ENCODE measurements at places on chromosomes 7 and 10.
A peak's percentile ranks its signal among the peaks of the same experiment; 100 is the strongest.

- peak; percentile 42 for DNase-seq
Measured at GRCh38 chr7:117458977-117459583, 20.7 kb upstream of the CFTR start.

GRCh38 chr7:73721377-73721817 is 1.9 kb upstream of the STX1A start:
- peak; percentile 72 for DNase-seq

- DNase-seq = no peak
Measured at GRCh38 chr7:17586711-17587110, 288.3 kb downstream of the AHR start.

- no peak for DNase-seq
Measured at GRCh38 chr10:12841826-12842225, 159.7 kb downstream of the CCDC3 start.

- no peak for DNase-seq
Measured at GRCh38 chr7:65798111-65799075, 74.5 kb upstream of the VKORC1L1 start.

- DNase-seq = no peak
Measured at GRCh38 chr7:19617901-19618300, 90.9 kb downstream of the POLR1F start.

DNA sequence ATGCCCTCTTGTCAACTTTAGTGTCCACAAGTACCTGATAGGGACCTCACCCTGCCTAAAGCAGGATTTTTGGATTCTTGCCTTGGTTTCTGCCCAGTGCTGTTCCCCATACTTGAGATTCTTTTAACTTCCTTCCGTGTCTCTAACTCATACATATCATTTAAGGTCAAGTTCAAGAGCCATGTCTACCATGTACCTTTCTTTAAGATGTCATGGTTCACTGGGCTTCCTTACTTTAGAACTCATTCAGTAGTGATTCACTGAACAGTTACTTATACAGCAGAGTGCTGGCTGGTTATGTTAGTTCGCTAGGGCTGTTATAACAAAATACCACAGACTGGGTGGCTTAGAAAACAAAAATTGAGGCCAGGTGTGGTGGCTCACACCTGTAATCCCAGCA is 5.0 kb upstream of the CFAP58 start:
- no peak for DNase-seq

GRCh38 chr10:114879541-114880158 is 58.1 kb downstream of the FHIP2A start:
- DNase-seq = no peak

- no peak for DNase-seq
Measured at GRCh38 chr7:149060156-149060555, 30.4 kb downstream of the ZNF786 start.

DNA sequence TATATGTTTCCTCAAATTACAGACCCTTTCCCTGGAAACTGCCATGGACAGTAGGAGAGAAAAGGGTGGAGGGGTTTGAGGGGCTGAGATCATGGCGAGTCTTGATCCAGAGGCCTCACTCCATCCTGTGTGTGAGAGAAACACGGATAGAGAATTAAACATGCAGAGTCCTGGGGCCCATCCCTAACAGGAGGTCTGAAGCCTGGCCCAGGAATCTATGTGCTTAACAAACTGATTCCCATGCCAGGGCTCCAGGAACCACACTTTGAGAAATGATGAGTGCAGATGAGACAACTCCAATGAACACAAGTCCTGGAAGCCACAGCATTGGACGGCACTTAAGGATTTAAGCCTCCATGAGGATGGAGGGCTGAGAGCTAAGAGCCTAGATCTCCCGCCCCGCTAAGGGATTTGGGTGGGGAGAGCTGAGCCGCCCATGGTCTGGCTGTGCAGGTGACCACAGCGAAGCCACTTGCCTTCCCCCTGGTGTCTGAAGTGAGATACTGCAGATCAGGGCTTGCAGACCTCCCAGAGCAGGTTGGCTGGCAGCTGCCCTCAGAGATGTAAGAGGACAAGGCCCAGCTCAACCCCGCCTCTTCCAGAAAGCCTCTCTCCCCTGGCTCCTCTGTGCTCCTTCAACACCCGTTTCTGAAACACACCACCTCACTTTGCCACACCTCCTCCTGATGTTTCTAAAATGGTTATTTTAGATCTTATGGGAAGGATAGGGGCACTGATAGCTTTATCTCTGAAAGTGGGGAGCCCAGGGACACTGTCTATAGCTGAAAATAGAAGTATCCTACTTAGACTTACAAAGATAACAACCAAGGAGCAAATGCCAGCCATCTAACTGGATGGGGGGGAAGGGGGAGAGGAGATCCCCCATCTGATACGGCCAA is 24.8 kb upstream of the EIF5AL1 start:
- no peak for DNase-seq

DNA sequence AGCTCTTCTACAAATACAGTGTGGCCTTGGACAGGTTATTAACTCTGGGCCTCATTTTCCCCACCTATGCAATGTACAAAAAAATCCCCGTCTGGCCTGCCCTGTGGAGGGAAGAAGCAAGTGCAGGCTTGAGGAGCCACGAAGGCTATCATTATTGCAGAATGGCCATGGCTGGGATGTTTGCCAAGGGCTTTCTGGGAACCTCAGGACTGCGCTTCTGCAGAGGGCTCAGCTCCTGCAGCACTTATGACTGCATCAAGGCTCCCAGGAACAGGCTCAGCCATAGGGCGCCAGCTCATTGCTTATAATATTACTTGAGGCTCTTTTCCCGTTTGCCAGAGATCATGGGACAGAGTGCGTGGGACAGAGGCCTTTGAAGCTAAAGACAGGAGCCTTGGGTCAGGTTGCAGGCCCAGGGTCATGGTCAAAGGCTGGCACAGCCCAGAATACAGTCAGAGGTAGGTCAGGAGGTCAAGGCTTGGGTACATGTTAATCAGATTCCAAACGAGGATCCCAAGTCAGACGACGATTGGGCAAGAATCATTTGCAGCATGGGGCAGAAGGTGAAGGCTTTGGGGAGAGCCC is 20.6 kb upstream of the C10orf105 start:
- no peak for DNase-seq

DNA sequence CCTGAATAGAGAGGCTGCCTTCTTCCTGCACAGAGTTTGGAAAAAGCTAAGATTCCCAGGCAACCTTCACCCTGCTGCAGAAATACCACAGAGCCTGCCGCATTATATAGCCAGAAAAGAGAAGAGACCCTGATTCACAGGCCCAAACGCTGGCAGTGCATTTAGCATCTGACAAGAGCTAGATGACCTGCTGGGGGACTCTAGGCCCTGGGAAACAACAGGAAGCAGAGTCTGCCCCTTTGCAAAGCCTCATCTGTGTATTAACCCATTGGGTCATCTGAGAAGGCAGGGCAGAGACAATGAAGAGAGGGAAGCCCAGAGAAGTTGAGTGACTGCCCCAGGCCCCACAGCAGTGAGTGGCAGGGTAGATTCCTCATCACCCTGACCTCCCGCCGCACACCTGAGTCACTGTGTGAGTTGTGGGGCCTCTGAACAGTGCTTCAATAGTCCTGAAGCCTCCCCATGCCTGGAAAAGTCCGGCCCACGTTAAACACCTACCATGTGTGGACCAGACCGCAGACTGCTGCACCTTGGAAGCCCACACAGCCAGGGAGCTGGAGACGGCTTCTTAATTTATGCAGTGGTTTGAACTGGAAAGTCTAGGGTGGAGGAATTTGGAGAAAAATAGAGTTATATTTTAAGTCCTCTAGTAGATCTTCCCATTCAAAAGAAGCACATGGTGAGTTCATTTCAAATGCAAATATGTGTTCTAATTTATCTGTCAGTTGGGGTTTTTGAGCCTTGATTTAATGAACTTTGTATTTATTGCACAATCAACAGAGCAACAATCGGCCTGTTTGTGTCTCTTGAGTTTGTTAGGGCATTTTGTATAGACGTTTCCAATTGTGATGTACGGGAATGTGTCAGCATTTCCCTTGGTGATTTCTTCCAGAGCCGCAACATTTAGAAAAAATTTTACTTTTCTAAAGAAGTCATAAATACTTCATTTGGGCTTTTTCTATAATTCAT is 80.4 kb upstream of the GPR26 start:
- no peak for DNase-seq

- no peak for DNase-seq
Measured at GRCh38 chr7:110296321-110296720, 794.6 kb upstream of the LRRN3 start.

- no peak for DNase-seq
Measured at GRCh38 chr7:144503215-144503614, 99.7 kb upstream of the NOBOX start.

GRCh38 chr7:26513948-26514347 is 222.3 kb downstream of the SNX10 start:
- no peak for DNase-seq

DNA sequence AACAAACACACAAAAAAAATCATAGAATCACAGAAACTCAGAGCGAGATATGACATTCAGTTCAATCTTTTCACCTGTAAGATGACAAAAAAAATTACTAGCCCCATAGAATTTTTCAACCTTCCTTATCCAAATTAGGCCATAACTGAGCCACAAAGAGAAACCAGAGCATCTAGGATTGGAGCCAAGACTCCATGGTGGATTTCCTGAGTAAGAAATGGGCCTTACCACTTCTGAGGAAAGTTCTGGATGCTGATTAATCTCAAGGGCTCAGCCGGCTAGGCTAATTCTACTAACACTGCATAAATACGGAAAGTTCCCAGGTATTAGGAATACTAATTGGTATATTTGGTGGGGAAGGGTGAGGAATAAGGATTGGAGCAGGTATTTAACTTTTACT is 16.8 kb downstream of the LIPM start:
- DNase-seq = no peak

Data from NCI-H2029 (cell line).